Subcutaneous preadipocyte (primary cell): ENCODE measurements at places on chromosomes 3 and 15. TPM values are rescaled to one million over a fixed set of nuclear protein-coding genes. Genes with fewer than 3 reads are reported as not detected.

Gene CKMT1A
- not detected in 2 replicates for total RNA-seq

Gene ISG20
- 2.2 and 4.8 TPM in 2 replicates for total RNA-seq

Gene IL5RA
- not detected in 2 replicates for total RNA-seq

Gene RETNLB
- total RNA-seq, result not detected in 2 replicates

Gene POLQ
- total RNA-seq, result 4.4 and 12.7 TPM in 2 replicates

Gene EXOG
- 9.9 and 12.5 TPM in 2 replicates for total RNA-seq

Gene GTF2A2
- 19.1 and 28.3 TPM in 2 replicates for total RNA-seq

Gene ARPIN
- 11.8 and 12.7 TPM in 2 replicates for total RNA-seq
